CD8-positive, alpha-beta T cell (primary cell): ENCODE measurements at places on chromosomes 11 and 22.
A peak's percentile ranks its signal among the peaks of the same experiment; 100 is the strongest.

- no peak for DNase-seq
Measured at GRCh38 chr22:30056015-30056414, 24.2 kb upstream of the HORMAD2 start.

GRCh38 chr11:86625544-86625943, 46.9 kb downstream of the ME3 start:
- no peak for DNase-seq

DNA sequence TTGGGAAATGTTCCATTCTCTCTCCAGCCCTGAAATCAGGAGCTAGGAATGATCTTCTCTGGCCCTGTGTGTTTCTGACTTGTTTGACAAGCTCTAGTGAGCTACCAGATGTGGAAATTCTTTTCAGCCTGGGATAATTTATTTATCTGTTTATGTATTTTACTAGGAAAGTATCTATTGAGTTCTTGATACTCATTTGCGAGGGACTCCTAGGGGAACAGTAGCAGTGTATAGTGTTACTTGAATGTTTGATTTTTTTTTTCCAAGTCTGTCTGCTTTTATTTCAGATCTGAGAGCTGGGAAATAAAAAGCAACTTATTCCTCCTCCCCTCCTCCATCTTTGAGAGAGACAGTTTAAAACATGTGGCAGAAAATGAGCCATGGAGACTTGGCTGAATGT, 92.5 kb downstream of the ALX4 start:
- DNase-seq: no peak

DNA sequence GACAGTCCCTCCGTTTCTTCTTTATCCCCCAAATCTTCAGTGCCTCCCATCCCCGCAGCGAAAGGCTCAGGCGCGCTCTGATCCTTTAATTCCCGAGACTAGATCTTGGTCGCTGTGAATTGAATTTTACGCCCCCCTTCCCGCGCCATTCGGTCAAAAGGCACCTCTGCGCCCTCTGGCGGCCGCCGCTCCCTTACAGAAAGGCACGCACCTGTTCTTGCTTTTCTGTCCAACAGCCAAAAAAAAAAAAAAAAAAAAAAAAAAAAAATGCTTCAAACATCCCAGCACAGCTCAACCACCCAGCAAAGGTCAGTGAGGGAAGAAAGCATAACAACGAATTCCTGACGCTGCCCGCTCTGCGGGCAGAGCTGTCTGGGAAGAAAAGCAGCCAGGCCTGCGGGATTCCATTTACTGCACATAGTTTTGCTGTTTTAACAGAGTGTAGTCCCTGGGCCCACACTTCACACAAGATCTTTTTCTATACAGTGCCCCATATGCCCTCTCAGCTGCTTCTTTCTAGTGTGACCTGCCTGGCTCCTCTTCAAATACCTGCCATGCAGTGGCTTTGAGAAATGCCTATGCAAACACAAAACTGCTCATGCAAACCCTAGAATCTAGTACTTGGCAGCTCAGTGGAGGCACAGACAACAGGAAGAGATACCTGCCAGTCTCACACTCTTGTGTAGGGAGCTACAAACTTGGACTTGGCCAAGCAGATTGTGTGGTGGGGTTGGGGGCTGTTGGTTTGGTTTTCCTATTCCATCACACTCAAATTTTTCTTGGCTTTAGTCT, 1.3 kb upstream of the ESAM start:
- peak; percentile 71 for DNase-seq

- DNase-seq: no peak
Measured at GRCh38 chr11:32081129-32081641, 9.7 kb upstream of the RCN1 start.

DNA sequence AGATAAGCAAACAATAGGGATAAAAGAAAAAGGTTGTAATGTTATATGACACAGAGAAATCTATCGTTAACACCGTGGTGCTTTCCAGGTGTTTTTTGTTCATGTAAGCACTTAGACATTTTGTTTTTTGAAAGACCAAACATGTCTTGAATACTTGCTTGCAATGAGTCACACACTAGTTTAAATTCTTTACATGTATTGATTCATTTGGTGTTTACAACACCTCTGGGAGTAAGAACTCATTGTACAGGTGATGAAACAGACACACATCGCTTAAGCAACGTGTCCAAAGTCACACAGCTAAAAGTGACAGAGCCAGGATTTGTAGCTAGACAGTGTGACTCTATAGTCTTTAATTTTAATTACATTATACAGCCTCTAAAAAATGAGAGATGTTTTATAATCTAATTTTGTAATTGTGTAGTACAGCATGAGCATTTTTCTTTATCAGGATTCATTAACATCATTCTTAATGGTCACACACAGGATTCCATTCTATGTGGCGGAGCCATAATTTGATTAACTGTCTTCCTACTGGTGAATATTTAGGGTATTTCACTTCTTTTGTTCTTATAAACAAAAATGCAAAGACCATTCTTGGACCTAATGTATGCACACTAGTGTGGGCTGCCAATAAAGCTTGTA, 148.8 kb downstream of the DBX1 start:
- no peak for DNase-seq

DNA sequence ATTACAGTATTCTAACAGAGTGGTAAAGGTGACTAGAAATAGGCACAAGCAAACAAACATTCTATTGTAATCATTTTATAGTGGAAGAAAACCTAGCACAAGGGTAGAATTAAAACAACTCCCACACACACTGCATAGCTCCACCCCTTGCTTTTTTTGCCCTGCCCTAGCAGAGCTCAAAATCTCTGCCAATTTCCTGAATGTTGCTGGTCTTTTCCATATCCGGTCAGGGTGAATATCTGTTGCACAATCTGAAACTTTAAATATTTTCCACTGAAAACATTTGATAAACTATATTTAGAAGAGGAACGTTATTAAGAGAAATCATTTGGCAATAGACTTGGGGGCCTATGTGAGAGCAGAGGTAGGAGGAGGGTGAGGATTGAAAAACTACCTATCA, 2.7 kb downstream of the SPA17 start:
- DNase-seq: no peak

DNA sequence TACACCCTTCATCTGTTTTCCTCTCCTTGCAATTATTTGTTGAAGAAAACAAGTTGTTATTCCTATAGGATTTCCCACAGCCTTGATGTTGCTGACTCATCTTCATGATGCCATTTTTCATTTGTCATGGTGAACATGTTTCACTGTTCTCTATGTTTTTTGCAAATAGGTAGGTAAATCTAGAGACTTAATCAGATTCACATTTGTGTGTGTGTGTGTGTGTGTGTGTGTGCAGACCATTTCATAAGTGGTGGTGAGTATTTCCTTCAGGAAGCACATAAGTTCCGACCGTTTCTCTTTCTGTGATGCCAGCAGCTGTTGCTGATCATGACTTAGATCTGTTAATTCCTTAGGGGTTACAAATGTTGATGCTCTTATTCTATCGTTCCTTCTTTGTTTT, 80.3 kb upstream of the IZUMO1R start:
- no peak for DNase-seq

GRCh38 chr11:14082338-14082737, 119.8 kb downstream of the SPON1 start:
- no peak for DNase-seq

DNA sequence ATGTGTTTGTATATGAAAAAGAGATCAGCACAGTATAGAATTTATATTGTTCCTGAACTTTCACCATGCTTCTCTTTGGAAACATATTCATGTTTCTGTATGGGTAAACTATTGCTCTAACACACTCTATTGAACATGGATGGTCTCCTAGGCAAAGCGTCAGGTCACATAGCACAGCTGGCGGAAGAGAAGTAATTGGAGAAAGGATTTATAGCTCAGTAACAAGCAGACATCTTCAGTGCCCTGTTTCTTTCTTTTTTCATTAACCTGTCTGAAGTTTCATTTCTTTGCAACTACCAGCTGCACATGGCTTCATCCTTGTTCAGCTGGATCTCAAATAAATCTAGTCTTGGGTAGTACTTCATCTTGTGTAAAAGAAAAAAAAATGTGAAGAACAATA, 84.4 kb upstream of the TRPC6 start:
- DNase-seq: no peak
